Cerebellar cortex (tissue), 1 donor: ENCODE measurements at places on chromosomes 4 and X.

DNA sequence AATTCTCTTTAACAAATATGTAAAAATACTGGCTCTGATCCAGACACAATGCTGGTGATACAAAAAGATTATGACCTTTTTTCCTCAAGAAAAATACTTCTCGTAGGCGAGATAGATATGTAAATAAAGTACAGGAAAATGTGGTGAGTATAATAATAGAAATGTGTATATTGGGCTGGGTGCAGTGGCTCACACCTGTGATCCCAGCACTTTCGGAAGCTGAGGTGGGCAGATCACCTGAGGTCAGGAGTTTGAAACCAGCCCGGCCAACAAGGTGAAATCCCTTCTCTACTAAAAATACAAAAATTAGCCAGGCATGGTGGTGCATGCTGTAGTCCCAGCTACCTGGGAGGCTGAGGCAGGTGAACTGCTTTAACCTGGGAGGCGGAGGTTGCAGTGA, 55.0 kb downstream of the MRPL1 start:
- DNase-seq: no peak

GRCh38 chrX:107686792-107687191, 58.5 kb downstream of the PRPS1 start:
- DNase-seq: no peak

- DNase-seq: no peak
Measured at GRCh38 chr4:86036736-86037135, 323.1 kb downstream of the MAPK10 start.

- DNase-seq: no peak
Measured at GRCh38 chr4:183181081-183181480, 82.0 kb downstream of the WWC2 start.

GRCh38 chr4:174023641-174024040, 259.8 kb downstream of the FBXO8 start:
- DNase-seq: no peak

DNA sequence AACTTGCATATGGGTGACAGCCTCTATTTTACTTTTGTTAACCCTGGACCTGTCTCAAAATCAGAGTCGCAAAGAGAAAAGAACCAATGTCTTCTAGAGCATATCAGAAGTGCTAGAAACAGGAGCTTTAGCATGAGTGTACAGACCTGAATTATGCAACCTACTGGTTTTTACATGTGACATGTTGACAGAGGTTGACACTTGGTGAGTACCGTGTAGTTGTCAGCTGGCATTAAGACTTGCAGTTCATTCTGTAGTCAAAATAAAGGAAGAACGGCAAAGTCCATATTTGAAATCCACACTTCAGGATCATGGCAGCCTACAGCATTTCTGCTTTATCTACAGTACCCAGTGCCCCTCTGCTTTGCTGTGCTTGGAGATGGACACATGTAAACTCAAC, 291.9 kb upstream of the TENM3 start:
- no peak for DNase-seq

DNA sequence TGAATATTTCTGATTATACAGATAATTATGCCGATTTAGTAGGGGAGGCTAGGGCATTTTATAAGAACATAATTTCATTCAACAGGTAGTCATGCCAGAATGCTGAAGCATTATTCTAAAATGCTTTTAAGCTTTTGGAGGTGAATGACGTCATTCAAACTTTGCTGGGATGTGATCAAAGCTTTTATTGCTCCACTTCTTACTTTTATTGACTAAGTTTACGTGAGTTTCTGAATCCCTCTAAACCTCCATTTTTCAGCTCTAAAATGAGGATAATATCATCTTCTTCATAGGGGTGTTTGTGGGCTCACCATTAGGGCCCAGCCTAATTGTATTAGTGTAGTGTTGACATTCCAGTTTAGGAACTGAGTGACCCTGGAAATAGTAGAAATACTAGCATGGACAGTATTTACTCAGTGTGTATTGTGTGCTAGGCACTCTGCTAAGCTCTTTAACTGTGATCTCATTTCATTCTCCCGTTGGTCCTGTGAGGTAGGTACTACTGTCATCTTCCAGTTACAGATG, 3.0 kb downstream of the WWC2 start:
- DNase-seq: no peak

DNA sequence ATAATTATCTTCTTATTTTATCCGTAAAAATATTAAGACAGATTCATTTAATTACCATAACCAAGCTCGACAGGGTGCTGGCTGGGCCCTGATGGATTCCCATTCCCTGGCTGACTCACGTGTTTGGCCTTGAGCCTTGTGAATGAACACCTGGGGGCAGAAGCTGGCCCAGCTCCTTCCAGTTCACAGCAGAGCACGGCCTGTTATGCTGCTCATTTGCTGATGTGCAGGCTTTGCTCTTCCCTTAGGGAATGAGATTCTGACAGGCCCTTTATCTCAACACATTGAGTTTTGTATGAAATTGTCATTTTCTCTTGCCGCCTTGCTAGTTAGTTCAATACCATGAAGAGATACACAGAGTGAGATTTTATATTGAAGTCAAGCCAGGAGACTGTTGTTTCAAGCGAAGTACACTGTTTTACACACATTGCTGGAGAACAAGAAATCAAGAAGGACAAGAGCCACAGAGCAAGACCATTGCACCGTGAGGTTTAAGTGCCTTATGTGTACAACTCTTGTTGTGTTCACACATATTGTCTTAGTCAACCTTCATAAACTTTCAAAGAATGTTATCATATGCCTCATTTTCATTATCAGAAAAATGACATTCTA, 1583.3 kb downstream of the STIM2 start:
- no peak for DNase-seq
